ENCODE measurements at places on chromosomes 4 and X.

DNA sequence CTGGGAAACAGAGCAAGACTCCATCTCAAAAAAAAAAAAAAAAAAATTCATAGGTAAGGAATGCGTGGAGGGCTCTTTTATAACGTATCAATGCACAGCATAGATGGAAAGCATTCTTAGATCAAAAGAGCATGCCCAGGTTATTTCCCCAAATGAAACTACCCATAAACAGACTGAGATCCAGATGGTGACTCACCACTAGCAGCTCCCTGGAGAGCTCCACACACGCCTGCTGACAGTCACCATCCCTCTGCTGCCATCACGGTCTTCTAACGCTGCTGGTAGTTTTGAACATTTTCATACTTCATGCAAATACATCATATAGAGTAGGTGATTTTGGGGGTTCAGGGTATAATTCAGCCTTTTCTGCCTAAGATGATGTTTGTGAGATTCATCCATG, 136.9 kb downstream of the ASMT start:
- DNase-seq, result no peak

- DNase-seq, result no peak
Observed at GRCh38 chrX:112148397-112148796, 65.8 kb upstream of the TRPC5 start.

- DNase-seq, result no peak
Observed at GRCh38 chrX:123648028-123648810, 84.6 kb downstream of the THOC2 start.

- no peak for DNase-seq
Observed at GRCh38 chr4:7845493-7846128, 94.0 kb downstream of the AFAP1 start.

GRCh38 chr4:117326091-117326490, 240.7 kb upstream of the TRAM1L1 start:
- DNase-seq, result no peak

- DNase-seq, result no peak
Observed at GRCh38 chrX:121546317-121546716, 498.9 kb downstream of the GLUD2 start.

DNA sequence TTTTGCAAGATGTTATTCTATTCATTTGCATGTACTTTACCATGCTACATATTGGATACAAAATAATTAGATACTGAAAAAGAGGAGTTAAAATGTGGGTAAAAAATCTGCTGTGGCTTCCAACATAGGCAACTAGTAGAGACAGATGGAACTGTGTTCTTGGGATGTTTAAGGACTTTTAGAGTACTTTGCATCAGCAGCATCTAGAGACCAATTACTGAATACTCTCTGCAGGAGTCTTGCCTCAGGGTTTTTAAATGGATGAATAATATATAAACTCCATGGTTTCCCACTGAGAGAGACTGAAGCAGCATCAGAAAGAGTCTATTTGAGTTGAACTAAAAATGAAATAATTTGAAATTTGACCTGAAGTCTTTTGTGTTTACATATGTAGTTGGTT, 676.7 kb downstream of the GALNTL6 start:
- DNase-seq, result no peak

DNA sequence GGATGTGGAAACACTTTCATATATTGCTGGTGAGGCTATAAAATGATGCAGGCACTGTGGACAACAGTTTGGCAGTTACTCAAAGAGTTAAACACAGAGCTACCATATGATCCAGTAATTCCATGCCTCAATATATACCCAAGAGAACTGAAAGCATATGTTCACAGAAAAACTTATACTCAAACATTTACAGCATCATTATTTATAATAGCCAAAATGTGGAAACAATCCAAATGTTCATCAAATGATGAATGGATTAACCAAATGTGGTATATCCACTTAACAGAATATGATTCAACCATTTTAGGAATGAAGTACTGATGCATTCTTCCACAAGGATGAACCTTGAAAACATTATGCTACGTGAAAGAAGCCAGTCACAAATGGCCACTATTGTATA, 603.8 kb downstream of the IQCM start:
- DNase-seq, result no peak

DNA sequence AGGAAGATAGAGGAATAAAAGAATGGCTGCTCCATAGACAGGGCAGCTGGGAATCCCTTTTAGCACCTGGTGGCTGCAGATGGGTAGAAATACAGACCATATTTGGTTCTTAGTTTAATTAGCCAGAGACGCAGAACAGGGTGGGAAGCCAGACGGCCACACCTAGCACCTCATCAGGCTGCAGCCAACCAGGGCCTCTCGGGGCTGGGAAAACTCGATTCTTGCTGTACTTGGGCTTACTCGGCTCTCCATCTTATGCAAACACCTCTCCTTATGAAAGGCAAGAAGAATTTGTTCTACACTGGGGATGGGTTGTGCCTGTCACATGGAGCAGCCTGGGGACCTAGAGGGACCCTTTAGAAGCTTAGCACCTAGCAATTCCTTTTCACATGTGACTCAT, 19.7 kb downstream of the IRAK1 start:
- no peak for DNase-seq

GRCh38 chrX:13716905-13717304, 17.5 kb downstream of the TRAPPC2 start:
- DNase-seq, result peak; percentile 17

- DNase-seq, result no peak
Observed at GRCh38 chrX:106042296-106042695, 3.8 kb upstream of the SERPINA7 start.

- DNase-seq, result no peak
Observed at GRCh38 chr4:59698041-59698440, 1502.1 kb upstream of the ADGRL3 start.
